ENCODE measurements at places on chromosomes 1 and 21.

DNA sequence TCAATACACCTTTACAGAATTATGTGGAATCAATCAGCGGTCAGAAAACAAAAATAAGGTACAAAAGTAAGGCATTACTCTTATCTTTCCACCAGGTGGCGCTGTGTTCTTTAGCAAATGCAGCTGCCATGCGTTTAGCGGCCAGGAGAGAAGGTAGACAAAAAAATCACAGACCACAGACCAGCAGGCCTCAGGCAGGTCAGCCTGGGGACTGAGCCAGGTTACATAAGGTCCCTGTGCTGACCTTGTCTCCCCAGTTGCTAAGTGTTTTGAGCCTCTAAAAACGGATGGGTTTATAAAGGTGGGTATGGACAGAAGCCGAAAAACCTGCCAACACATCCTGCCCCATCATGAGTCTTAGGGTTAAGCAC, 2.8 kb downstream of the RGS16 start:
- peak; percentile 72 for DNase-seq

GRCh38 chr1:157158967-157159366, 20.8 kb upstream of the ETV3 start:
- DNase-seq, result no peak

GRCh38 chr21:44871576-44872269, 1.8 kb downstream of the PTTG1IP start:
- DNase-seq, result peak; percentile 46

GRCh38 chr1:56081173-56081572, 498.2 kb downstream of the PLPP3 start:
- no peak for DNase-seq

DNA sequence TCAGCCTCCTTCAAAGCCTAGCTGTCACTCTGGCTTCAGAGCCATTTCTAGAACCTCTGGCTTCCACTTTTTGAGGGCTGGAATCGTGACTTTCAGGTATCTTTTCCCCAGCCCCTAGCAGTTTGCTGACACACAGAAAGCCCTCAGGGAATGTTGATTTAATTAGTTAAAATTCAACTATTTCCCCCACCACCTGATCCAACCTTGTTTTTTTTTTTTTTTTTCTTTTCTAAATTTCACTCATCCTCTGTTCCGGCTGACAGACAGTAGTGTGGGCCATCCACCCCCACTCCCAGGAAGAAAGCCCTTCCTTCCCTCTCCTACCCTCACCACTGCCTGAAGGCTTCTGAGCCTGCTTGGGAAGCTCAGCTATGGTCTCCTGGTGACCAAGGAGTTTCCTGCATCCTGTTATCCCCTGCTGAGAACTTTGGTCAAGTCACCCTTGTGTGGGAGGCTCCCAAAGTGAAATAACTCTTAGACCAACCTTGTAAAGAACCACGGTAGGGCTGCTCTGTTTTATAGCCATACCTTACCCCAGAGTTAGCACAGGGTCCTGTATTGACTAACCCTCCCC, 29.4 kb downstream of the KCNJ6 start:
- no peak for DNase-seq

DNA sequence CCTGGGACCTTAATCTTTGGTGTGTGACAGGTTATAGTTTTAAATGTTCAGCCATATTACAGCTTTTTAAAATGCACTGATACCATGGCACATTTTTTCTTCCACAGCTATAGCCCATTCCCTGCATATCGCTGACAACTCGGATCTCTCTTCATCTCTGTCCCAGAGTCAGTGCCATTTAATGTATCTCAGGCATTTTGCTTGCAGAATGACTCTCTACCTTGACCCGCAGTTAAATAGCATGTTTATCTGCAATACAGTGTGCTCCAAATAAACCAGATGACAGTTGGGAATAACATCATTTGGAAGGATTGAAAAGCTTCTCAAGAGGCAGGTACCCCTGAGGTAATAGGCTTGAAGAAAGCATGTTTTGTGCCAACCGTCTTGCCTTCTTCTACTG, 99.8 kb upstream of the USH2A start:
- no peak for DNase-seq

GRCh38 chr1:2801046-2801445, 447 bp downstream of the TTC34 start:
- DNase-seq, result no peak

DNA sequence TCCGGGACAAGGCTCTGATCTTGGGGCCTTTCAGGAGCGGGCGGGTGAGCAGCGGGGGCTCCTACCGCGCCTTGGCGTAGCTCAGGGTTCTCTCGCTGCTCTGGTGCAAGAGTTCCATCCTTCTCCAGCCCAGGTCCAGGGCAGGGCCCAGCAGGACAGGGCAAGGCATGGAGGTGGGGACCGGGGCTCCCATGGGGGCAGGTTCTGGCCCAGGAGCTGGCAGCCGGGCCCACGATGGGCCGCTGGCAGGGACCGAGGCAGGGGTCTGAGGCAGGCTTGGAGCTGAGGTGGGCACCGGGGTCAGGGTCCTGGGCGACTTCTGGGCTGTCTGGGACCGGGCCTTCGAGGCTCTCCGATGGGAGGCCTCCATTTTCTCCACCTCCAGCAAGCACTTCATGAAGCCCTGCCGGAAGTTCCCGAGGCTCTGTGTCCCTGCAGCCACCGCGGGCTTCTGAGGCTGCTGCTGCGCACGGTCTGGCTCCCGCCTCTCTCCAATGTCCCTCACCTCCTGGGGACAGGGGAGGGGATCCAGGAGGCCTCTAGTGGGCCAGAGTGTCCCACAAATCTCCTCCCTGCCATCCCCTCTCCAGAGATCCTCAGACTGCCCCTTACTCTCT, 27.6 kb downstream of the SPATA21 start:
- DNase-seq, result no peak

- DNase-seq, result no peak
Observed at GRCh38 chr1:227561241-227561907, 2.0 kb upstream of the ZNF678 start.

DNA sequence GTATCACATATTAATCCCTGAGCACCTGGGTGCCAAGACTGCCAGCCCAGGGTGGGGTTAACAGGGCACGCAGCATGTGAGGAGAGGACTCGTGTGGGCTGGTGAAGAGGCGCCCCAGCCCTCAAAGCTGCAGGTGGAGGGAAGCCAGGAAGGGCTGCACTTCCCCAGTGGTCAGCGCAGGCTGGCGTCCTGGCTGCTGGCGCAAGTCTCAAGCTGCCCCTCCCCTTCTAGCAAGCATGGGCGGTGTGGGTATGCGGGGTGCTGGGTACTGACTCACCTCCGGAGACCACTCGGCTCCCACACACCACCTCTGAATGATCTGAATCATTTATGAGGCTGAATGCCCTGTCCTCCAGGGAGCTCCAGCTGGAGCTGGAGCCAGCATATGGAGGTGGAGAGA, 44.0 kb downstream of the EIF2D start:
- peak; percentile 52 for DNase-seq

- no peak for DNase-seq
Observed at GRCh38 chr21:35212393-35213127, 163.5 kb upstream of the RUNX1 start.

DNA sequence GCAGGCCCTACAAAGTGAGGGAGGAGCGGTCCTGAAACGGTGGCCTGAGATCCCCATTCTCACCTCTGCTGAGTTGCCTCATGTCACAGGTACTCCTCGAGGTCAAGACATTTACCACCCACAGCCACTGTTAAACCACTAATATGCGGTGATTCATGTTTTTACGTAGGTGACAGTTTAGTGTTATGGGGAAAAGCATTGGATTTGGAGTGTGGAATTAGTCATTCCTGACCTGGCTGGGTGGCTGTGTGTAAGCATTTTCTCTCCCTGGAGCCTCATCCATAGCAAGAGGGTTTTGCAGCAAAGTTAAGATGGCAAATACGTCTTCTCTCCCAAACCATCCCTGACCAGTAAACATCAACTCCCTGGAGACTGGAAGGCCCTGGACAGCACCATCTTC, 57.8 kb upstream of the KCNJ6 start:
- DNase-seq, result no peak

GRCh38 chr1:72284348-72285073, 2.2 kb upstream of the NEGR1 start:
- no peak for DNase-seq

DNA sequence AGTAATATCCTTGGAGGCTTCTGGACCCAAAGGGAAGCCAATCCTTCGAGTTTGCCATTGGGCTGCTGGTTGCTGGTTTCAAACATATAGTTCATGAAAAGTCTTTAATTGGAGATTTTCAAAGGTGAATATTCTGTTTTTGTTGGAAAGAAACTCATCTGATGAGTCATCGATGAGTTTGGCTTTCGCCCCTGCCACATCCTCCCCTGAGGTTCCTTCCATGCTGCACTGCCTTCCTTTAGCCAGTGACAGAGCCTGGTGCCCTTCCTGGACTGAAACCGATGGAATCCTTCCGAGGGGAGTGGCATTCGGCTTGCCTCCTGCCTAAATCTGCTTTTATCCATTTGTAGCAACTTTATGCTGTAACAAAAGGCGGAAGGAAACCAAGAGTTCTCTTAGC, 550.0 kb downstream of the KIF26B start:
- no peak for DNase-seq

GRCh38 chr1:181038399-181038873, 4.7 kb downstream of the MR1 start:
- DNase-seq, result peak; percentile 68

DNA sequence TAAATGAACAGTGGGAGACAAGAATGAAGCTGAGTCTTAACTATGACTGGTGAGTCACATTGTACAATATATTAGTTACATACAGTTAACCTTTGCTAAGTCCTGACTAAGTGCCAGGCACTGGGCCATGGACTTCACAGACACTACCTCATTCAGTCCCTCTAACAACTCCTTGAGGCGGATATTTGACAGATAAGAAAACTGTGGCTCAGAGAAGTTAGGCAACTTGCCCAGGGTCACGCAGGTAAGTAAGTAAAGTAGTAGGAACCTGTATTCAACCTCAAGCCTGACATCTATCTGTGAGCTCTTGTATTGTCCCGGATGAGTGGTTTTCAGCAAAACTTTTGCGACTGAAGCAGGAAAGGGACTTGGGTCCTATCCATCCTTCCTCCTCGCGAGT, 62.1 kb downstream of the GNG12 start:
- no peak for DNase-seq

GRCh38 chr21:39152271-39152670, 31.0 kb downstream of the PSMG1 start:
- DNase-seq, result no peak

DNA sequence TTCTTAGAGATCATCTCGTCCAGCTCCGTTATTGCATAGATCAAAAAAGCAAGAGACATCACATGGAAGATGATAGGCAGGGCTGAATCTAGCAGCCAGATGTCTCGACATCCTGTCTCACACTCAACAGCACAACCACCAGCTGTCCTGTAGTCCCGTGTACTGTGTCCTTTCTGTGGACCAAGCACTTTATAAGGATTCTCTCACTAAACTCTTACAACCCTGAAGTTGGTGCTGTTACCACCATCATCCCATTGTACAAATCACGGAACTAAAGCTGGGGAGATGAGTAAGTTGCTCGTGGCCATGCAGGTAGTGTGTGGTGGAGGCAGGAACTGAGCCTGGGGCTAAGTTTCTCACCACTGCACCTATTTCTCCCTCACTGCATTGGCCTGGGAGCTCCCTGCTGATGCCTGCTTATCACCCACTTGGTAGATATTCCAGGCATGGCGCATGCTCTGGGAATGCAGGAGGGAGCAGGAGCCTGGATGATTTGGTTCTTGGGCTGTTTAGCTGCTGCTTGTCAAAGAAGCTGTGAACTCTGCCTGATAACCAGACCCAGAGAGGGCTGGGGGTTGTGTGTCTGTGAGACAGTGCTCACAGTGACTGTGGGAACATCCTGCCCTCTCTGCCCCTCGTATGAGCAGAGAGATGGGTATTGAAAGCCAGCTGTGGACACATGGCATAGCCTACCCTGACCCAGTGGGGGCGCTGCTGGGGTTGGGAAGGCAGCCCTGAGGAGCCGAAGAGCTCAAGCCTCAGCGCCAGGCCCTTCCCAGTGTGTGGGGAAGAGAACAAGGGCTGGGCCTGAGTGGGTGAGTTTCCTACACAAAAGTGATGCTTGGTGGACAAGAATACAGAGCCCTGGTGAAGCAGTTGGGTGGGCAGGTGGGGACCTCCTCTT, 13.6 kb downstream of the PPFIA4 start:
- no peak for DNase-seq

DNA sequence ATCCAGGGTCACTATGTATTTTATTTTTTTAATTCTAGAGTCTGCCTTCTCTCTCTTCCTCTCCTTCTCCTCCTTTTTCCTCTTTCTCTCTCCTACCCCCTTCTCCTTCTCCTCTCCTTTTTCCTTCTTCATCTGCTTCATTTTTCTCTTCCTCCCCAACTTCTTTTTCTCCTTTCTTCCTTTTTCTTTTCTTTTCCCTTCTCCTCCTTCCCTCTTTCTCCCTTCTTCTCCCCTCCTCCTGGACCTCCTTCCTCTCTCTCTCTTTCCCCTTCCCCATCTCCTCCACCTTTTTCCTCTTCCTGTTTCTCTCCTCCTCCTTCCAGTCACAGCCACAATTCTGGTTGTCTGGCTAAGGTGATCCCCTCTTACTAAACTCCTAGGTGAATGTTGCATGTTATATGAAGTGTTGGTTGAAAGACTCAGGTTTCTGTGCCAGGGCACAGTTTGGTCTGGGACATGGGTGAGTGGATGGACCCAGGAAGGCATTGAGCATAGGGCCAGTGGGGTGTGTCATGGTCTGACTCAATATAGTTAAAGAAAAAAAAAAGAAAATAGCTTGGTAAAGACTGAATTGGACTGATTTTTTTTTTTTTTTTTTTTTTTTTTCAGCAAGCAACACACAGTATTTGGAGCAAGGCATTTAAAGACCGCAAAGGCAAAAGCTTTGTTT, 266.9 kb downstream of the TGFB2 start:
- no peak for DNase-seq

DNA sequence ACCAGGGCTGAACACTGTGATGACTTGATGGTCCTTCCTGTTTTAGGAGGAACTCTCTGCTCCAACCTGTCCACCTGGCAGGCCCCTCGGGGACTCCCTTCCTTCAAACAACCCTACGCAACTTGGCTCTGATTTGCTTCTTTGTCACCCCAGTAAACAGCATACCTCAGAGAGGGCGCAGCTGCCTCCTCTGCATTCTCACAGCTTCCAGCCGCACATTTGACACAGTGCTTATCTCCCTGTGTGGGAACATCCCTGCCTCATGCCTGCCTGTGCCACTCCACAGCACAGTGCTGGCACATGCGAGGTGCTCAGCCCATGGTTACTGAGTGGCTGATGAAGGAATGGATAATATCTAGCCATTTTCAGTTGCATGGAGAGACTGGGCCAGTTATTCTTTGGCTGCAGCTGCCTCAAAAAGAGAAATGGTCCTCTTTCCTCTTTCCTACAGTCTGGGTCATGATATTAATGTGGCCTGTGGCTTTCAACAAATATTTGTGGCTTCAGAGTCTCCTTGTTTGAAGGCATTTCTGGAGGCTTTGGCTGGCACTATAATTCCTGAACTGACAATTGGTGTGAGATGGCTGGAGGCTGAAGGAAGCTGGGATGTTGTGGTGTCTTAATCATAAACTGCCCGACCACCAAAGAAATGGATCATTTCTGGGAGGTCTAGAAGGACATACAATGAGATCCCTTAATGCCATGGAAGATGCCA, 77.9 kb downstream of the TENT5C start:
- no peak for DNase-seq
